IMR-90 (cell line): ENCODE measurements at places on chromosomes 1 and 21.

DNA sequence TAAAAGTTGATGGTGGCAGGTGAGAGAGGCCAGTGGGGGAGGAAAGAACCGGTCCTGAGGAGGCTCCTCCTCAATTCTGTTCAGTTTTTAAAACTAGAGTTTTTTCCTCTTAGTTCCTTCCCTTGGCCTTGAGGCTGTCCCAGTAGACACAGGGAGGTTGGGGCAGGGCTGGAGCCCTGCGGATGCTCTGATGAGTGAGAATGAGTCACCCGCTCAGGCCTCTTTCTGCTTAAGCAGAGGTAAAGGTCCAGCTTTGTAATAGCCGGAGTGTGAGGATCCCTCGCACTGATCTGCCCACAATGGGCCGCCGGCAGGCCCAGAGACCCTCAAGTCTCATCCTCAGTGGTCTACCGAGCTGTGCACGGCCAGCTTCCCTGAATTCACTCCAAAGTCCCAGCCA lies 49.6 kb upstream of the IRF2BP2 start:
- no peaks in the 10 kb centered on the region for H3K27me3 ChIP-seq
- no peaks in the 10 kb centered on the region for H3K36me3 ChIP-seq
- peak; percentile 89 for DNase-seq
- peak overlapping the region; percentile 55 for H3K27ac ChIP-seq
- peaks cover 22% of the 10 kb centered on the region for H3K4me1 ChIP-seq

DNA sequence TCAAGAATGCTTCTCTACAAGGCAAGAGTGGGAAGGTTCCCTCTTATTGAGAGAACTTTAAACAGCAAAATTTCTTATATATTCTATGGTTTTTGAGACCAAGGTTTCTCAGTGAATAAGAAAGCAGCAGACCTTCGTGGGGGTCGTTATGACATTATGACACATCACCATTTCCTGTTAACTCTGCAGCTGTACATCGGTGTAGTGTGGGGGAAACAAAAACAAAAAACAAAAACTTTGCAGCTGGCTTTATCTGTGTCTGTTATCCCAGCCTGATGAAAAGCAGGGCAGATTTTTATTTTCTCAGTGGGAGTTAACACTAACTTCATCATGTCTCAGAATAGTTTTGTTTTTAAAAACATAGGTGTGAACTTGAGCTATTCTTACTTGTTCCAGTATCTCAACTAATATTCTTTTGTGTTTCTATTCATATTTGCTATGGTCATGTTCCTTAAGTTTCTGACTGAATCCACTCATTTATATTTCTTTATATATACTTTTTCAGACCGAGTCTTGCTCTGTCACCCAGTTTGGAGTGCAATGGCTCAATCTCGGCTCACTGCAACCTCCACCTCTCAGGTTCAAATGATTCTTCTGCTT lies 2.1 kb downstream of the SDE2 start:
- no peak overlapping the region for H3K27ac ChIP-seq
- peak; percentile 47 for DNase-seq
- no peaks in the 10 kb centered on the region for H3K27me3 ChIP-seq
- H3K4me3 ChIP-seq = no peak overlapping the region

GRCh38 chr1:20099533-20099932 lies 19.8 kb downstream of the PLA2G2D start:
- no peak overlapping the region for H3K4me3 ChIP-seq
- peaks cover 20% of the 10 kb centered on the region for H3K27me3 ChIP-seq
- H3K36me3 ChIP-seq = no peaks in the 10 kb centered on the region
- H3K4me1 ChIP-seq = peaks cover 3% of the 10 kb centered on the region
- DNase-seq = no peak

- no peaks in the 10 kb centered on the region for H3K36me3 ChIP-seq
- H3K4me3 ChIP-seq = no peak overlapping the region
- DNase-seq = no peak
- no peaks in the 10 kb centered on the region for H3K4me1 ChIP-seq
- peaks cover 67% of the 10 kb centered on the region for H3K27me3 ChIP-seq
- H3K27ac ChIP-seq = no peak overlapping the region
Measured at GRCh38 chr1:24157918-24158481, 15.1 kb upstream of the IL22RA1 start.

GRCh38 chr1:154346276-154346917 lies 21.1 kb downstream of the ATP8B2 start:
- H3K27me3 ChIP-seq = no peaks in the 10 kb centered on the region
- no peak for DNase-seq
- H3K4me1 ChIP-seq = no peaks in the 10 kb centered on the region
- H3K4me3 ChIP-seq = no peak overlapping the region

DNA sequence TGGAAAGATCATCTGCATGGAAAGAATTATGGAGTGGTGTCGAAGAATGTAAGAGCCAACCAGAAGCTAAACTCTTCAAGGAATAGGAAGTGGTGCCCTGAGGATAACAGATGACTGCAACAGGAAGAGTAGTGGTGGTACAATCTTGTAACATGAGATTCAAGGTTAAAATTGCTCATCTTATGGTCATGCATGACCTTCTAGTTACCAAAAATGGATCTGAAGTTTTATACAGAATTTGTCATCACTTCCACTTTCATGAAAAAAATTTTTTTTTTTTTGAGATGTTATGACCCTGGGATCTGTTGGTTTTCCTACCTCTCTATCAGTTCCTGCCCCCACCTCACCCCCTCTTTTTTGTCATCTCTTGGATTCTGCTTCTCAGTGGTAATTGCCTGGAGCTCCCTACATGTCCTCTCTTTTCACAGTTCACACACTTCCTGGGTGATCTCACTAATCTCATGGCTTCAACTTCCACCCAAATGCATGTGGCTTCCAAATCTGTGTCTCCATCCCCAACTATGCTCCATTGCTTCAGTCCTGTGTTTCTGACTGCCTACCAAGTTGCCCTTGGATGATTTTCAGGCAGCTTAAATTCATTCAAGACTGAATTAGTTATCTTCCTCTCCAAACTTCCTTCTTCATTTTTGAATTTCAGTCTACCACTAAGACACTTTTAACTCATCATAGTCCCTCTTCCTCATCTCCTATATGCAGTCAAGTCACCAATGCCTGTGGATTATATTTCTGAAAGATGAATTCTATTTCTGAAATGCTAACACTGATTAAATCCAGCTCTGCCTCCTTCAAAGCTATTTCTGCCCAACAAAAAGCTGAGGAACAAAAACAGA lies 48.4 kb downstream of the SLAMF6 start:
- H3K4me3 ChIP-seq = no peak overlapping the region
- no peak overlapping the region for H3K27ac ChIP-seq
- H3K27me3 ChIP-seq = no peaks in the 10 kb centered on the region
- no peaks in the 10 kb centered on the region for H3K36me3 ChIP-seq
